Left cardiac atrium (tissue), 4 donors: ENCODE measurements at places on chromosomes 3 and 15. TPM values are rescaled to one million over a fixed set of nuclear protein-coding genes. Genes with fewer than 3 reads are reported as not detected.

The ITGA11 gene
- 23.8 TPM for total RNA-seq

The GHRL gene
- total RNA-seq = not detected

The U2SURP gene
- total RNA-seq = 48.9 TPM

The TMC3 gene
- total RNA-seq = not detected

The ITPKA gene
- 0.71 TPM for total RNA-seq

The AHSG gene
- total RNA-seq = 0.15 TPM

The CPNE4 gene
- 7.6 TPM for total RNA-seq

The BNIP2 gene
- total RNA-seq = 86.5 TPM

The ARHGEF3 gene
- 16.8 TPM for total RNA-seq

The CHRFAM7A gene
- 2.8 TPM for total RNA-seq

The LRRIQ4 gene
- not detected for total RNA-seq

The PSTPIP1 gene
- 14.1 TPM for total RNA-seq

The NAALADL2 gene
- total RNA-seq = 7.4 TPM

The GOLGA8G gene
- not detected for total RNA-seq

The GUCA1C gene
- not detected for total RNA-seq

The OXNAD1 gene
- 12.8 TPM for total RNA-seq

The ATP13A5 gene
- not detected for total RNA-seq

The ACP3 gene
- total RNA-seq = 1.1 TPM

The TGM5 gene
- total RNA-seq = not detected

The XCR1 gene
- total RNA-seq = 0.08 TPM

The COL8A1 gene
- total RNA-seq = 35.8 TPM

The LEKR1 gene
- 0.65 TPM for total RNA-seq

The MAP6D1 gene
- total RNA-seq = 2.2 TPM
